Epithelial cell of proximal tubule (primary cell): ENCODE measurements at places on chromosomes 5 and 9. TPM values are rescaled to one million over a fixed set of nuclear protein-coding genes. Genes with fewer than 3 reads are reported as not detected.

The PLPP7 gene
- total RNA-seq = 0.65 and 2.2 TPM in 2 replicates

The FOXI1 gene
- not detected in 2 replicates for total RNA-seq

The DRD1 gene
- not detected in 2 replicates for total RNA-seq

The GNA14 gene
- 0.12 and 0.14 TPM in 2 replicates for total RNA-seq

The FAM221B gene
- total RNA-seq = not detected in 2 replicates

The TNFSF15 gene
- total RNA-seq = 0.81 and 0.87 TPM in 2 replicates

DNA sequence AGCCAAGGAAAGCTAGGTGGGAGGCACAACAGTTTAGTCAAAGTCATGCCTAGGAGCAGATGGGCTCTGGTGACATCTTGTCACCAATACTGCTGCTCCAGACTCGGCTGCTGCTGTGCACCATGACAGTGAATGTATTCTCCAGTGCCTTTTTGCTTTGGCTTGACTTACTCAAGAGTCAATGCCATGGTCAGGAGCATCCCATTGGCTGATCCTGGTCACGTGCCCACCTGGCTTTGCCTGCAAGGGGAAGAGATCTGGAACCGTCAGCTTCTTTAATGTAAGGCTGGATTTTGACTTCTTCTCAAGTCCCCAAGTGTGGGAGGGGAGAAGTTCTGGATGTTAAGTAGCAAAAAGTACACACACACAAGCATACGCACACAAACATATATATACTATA, 19.9 kb upstream of the MUSK start:
- no peak for DNase-seq

GRCh38 chr9:93960971-93961841, 6.1 kb upstream of the BARX1 start:
- no peak for DNase-seq
